ENCODE measurements at places on chromosomes 5 and 9. TPM values are rescaled to one million over a fixed set of nuclear protein-coding genes. Genes with fewer than 3 reads are reported as not detected.
A peak's percentile ranks its signal among the peaks of the same experiment; 100 is the strongest.

APBB3 gene
- total RNA-seq, result 73.9 TPM

- no peak for DNase-seq
Observed at GRCh38 chr9:123583646-123584045, 227.6 kb downstream of the CRB2 start.

DNA sequence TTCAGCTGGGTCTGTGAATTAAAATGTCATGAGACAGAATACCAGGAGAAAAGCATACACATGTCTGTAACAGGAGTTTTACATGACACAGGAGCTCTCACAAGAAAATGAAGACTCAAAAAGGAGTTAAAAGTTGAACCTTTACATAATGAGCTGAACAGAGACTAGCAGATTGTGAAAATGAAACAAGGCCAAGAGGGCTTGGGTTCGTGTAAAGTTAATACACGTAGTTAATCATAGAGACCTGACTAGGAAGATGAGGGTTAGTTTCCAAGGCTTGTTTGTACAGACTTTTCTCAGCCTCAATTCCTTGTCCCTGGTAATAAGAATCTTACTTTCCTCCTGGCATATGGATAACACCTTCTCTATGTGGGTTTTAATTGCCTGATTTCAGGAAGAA lies 1294.0 kb downstream of the MAT2B start:
- DNase-seq, result no peak

- no peak for DNase-seq
Observed at GRCh38 chr5:175741556-175741955, 83.7 kb downstream of the HRH2 start.

EPB41L4A gene
- total RNA-seq, result 12.9 TPM

DNA sequence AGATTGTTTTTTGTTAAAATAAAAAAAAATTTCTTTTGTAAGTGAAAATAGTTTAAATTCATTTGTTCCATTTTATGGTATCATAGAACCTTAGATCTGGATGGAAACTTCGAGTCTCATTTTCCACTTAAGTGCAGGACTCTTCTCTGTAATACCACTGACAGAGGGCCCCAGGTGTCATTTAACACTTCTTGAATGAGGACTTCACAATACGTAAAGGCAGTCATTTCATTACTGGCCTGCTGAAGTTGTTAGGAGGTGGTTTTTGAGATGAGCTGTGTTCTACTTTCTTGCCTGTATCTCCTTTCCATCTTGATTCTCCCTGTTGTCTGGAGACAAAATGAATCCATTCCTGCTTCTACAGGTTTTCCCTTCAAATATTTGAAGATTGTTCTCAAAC lies 455.3 kb downstream of the DMRT2 start:
- no peak for DNase-seq

SLC1A1 gene
- 0.54 TPM for total RNA-seq

DNA sequence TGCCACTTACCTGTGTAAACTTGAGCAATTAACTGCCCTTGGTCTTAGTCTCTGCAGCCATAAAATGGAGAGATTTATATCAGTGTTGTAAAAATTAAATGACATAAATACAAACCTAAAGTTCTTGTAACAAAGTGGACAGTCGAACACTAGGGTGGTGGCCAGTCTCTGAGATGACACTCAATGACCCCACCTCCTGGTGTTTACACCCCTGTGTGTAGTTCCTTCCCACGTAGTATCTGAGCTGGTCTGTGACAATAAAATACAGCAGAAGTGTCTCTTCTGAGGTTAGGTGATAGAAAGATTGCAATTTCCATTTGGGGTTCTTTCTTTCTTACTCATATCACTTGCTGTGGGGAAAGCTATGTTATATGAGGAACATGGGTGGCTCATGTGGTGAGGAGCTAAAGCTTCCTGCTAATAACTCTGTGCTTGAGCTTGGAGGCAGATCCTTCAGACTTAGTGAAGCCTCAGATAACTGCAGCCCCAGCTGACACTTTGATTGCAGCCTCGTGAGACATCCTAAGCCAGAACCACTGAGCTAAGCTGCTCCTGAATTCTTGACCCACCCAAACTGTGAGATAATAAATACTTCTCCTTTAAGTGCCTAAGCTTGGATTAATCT lies 173.4 kb upstream of the CHD1 start:
- no peak for DNase-seq

DNA sequence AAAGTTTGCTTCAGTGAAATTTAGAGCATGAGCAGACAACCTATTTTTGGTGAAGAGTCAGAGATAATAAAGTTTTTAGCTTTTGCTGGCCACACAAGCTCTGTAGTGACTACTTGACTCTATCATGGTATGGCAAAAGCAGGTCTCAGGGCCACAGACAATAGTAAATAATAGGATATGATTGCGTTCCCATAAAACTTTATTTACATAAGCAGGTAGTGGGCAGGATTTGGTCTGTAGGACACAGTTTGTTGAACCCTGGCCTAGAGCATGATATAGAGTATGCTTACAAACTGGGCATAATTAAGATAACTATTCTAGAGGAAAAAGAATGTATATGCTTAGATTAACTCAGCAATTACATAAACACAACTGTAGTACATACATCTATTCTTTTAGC lies 30.1 kb downstream of the ITGA1 start:
- no peak for DNase-seq

GRCh38 chr9:86034863-86035734 lies 64.3 kb downstream of the GOLM1 start:
- no peak for DNase-seq

DNA sequence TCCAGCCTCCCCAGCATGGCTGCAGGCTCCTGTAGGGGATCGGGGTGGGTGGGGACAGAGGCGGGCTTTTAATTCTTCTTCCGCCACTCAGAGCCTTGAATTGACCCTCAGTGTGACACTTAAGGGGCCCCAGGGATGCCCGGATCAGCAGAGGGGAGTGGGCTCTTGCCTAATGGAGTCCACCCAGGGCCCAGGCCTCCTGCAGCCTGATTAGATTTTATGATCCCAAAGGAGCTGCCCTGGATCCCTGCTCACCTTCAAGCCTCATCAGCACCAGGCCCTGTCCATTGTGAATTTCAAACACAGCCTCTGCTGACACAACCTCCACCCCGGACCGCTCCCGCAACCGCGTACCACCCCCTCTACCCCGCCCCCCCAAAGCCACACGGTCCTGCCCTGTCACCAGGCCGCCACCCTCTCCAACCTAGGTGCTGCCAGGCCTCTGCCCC lies 214.1 kb upstream of the IER5L start:
- DNase-seq, result no peak

DNA sequence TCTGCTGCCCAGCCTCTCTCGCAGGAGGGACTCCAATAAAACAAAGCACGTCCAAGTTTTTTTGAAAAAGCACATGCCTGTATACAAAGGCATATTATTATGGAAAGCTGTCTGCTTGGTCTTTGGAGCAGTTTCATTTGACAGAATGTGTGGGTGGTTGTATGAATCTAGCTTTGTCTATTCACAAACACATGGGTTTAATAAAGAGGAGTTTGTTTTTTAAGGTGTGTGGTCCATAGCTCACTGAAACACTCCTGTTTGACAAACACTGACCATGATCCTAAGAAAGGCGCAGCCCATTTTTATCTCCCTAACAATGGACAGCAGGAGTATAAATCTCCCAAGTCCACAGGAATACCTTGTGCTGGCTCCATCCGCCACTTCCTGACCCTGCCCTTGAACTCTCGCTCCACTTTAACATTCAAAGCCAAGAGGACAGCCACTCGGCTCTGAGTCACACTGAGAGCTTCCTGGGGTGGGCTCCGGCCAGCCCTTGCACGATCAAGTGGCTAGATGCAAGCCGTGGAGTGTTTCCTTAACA lies 371.9 kb downstream of the EBF1 start:
- no peak for DNase-seq

ANKRD55 gene
- not detected for total RNA-seq

GRCh38 chr5:66252849-66253248 lies 108.7 kb downstream of the SREK1 start:
- DNase-seq, result no peak

SLC28A3 gene
- total RNA-seq, result not detected

- DNase-seq, result no peak
Observed at GRCh38 chr9:21852754-21853153, 50.3 kb downstream of the MTAP start.

- DNase-seq, result no peak
Observed at GRCh38 chr5:82421119-82421518, 143.0 kb upstream of the RPS23 start.

DNA sequence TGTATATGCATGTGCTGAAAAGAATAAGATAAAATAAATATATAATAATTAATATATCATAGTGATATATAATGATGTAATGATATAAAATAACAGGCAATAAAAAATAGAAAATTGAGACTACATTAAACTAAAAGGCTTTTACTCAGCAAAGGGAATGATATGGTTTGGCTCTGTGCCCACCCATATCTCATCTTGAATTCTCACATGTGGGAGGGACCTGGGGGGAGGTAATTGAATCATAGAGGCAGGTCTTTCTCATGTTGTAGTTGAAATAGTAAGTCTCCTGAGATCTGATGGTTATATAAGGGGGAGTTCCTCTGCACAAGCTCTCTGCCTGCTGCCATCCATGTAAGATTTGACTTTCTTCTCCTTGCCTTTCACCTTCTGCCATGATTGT lies 1550.9 kb upstream of the CDH6 start:
- DNase-seq, result no peak

DNA sequence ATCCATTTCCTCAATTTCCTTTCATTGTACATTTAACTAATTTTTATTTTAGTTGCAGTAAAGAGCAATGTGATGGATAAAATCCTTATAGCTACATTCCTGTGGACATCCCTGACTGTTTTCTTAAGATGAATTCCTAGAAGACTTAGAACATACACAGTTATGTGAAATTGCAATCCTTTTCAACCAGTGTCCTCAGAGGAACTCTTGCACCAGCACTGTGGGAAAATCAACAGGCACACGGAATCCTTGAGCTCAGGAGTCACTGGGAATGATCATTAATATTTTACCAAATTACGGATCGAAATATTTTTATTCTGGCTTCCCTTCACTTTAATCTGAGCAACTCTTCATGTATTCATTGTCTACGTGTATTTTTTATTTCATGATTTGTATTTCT lies 901.9 kb upstream of the WWC1 start:
- DNase-seq, result no peak

DNA sequence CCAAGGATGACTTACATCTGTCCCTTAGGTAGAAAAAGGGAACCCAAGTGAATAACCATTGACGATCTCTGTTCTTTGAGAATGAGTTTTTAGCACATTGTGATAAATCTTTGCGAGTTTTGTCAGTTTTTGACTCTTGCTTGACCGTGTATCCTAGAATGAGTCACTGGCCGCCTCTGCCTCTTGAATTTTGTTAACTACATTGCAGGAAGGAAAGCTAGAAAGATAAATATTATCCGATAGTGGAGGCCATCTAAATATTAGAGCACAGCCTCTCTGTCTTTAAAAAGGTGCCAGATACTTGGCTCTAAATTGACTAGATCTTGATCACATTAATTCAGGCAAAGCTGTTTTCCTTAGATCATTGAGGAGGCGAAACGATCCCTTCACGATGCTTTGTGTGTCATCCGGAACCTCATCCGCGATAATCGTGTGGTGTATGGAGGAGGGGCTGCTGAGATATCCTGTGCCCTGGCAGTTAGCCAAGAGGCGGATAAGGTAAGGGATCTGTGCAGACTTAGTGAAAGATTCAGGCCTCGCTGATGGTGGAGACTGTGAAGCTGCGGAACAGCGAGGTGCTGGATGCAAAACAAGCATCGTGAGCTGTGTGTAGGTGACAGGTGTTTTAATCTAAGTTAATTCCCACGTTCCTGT lies 12.2 kb downstream of the CCT5 start:
- no peak for DNase-seq

GRCh38 chr5:88824892-88825583 lies 57.9 kb downstream of the MEF2C start:
- no peak for DNase-seq

DNA sequence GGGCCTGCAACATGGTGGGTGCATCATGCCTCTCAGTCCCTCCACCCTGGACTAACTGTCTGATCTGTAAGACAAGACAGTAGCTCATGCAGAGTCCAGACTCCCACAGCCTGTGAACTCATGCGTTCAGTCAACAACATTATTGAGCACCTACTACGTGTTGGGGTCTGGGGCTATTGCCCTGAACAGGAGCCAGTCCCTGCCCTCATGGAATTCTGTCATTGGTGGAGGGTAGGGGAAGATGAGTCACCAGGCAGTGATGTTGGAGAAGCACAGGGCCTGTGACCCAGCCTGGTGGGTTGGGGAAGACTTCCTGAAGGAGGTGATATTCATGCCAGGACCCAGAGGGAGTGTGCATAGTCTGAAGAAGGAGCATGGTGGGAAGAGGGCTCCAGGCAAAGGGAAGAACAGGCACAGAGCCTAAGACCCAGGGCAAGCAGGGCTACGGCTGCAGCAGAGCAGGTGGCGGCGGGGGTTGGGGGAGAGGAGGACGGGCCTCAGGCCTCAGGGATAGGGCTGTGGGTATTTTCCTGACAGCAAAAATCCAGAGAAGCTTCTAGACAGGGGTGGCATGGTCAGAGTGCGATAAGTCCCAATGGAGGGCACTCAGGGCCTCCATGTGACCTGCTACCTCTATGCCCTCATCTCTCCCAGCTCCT lies 26.7 kb upstream of the PSD2 start:
- no peak for DNase-seq

DNA sequence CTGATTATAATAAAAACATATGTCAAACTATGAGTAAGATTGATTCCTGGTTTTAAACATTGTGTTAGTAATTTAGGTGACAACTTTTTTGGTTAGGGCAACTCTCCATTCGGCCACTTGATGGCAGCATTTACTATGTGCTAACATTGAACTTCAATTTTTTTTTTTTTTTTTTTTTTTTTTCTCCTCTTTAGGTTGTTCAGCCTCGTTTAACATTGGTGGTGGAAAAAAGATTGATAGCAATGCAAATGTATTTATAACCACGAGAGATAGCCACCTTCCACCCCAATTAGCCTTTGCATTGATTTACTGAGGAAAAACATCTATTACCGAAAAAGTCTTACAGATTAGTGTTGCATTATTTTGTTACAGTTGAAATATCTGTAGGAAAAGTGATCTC lies 159.1 kb downstream of the CSNK1G3 start:
- DNase-seq, result peak; percentile 69

DNA sequence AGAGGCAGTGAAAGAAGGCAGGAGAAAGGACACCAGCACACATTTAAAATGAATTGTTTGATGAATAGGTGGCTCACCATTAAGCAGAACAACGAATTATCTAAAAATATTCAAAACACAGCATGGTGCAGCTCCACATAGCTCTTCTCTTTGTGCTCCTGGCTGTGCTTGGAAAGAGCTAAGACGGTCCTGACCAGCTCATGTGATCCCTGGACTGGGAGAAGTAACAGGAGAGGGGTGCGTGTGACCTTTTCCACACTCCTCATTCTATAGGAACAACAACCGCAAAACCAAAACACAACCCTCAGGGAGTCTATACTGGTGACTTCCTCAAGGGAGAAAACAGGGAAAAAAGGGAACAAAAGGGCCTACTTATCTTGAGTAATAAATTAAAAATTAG lies 140.5 kb downstream of the DIRAS2 start:
- no peak for DNase-seq

IRGM gene
- 1.6 TPM for total RNA-seq

Data from B cell (primary cell).